ENCODE measurements at places on chromosomes 13 and 19.

DNA sequence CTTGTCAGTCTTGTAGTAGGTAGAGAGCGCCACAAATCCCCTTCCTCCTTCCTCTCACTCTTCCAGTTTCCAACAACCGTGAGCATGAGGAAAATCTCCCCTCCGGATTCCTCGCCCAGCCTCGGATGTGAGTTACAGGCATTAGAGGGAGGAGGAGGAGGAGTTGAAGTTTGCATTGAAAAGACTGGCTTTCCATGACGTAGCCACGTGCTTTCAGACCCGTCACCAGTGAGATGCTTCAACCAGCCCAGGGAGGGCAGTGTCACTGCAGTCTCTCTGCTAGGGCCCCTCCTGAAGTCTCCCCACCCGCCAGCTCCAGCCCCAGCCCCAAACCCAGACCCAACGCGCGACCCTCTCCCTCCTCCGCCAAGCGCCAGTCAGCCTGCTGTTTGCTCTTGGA, 442 bp upstream of the FGF14 start:
- DNase-seq = no peak

DNA sequence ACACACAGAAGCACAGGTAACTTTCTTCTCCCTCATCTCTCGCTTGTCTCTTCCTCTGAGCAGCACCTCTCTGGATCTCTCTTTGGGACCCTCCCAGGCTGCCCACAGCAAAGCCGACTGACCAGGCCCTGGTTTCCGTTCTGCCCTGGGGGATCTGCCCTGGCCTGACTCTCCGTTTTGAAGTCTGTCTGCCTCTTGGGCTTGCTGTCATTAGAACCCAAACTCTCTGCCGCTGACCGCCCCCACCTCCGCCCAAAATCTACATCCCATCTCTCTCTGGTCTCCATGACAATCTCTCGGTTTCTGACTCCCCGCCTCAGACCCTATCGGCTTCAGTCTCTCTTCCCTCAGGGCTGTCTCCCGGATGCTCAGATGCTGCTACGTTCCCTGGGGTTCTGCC, 6.9 kb downstream of the KCNC3 start:
- no peak for DNase-seq

GRCh38 chr13:94435604-94436226, 43.8 kb downstream of the DCT start:
- DNase-seq = peak; percentile 28

DNA sequence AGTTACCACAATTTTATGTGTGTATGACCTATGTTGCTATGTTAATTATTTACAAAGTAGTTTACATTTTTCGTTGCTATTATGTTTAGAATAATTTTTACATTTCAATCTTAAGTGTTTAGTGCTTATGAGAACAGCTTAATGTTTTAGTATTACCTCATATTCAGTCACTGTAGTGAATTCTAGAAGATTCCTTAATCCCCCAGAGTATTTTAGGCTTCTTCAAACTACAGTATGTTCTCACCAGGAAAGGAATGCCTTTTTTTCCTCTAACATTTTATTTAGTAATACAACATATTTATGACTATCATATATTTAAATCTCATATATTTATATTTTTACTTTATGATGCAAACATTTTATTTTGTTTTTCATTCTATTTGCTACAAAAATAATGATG, 612.1 kb upstream of the KLHL1 start:
- DNase-seq = no peak

- DNase-seq = peak; percentile 83
These were observed at the start of gene SPATA13 for GRCh38 chr13:24160458-24161009. Gene SPATA13, plus strand, starts transcription at chr13:24160720. Its CDS starts 62,210 bp downstream, at chr13:24222930.

DNA sequence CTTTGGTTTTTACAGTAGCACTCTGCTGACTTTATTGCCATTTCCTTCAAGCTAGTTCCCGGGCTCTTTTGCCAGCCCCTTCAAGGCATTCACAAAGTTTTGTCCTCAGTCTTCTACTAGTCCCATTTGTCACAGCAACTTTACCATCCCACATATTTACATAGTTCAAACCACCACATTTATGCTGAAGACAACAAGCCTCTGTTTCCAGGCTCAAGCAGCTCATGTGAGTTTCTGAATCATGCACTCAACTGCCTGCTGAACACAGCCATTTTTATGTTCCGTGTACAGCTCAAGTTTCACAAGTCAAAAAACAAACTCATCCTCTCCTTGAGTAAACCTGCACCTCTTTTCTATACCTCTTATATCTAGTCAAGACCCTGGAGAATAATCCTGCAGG, 977.0 kb upstream of the SLC10A2 start:
- no peak for DNase-seq

GRCh38 chr13:91557328-91558090, 159.1 kb downstream of the GPC5 start:
- DNase-seq = no peak

GRCh38 chr13:72740015-72740414, 12.3 kb downstream of the BORA start:
- no peak for DNase-seq

- DNase-seq = no peak
These were observed 46.9 kb downstream of the CACNA1A start for GRCh38 chr19:13459351-13459750.

GRCh38 chr13:99421271-99421670, 80.0 kb upstream of the TM9SF2 start:
- DNase-seq = no peak

DNA sequence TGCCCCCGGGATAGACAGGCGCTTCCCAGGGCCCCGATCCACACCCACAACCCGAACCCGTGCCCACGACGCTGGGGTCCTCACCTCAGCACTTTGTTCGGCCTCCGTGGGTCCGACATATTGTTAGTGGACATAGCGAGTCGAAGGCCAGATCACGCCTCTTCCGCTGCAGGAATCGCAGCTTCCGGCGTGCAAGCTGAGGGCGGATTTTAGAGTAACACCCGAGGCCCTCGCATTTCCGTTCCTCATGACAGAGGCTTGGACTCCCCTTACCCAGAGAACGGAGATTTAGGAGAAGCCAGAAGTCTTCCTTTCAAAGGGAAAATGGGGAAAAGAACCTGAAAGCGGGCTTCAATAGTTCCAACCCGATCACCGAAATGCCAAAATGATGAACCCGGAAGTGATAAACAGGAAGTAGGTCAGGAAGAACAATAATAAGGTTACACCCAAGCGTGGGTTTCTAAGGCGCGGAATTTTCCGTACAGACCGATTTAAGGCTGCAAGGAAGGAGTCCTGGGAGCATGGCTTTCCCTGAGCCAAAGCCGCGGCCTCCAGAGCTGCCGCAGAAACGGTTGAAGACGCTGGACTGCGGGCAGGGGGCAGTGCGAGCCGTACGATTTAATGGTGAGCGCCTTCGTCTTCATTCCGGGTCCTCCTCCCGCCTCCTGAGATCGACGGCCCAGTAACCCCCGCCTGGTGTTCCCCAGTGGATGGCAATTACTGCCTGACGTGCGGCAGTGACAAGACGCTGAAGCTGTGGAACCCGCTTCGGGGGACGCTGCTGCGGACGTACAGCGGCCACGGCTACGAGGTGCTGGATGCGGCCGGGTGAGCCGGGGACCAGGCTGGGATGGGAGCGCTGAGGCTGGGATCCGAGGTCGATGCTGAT, 2.9 kb downstream of the WDR83 start:
- peak; percentile 75 for DNase-seq

DNA sequence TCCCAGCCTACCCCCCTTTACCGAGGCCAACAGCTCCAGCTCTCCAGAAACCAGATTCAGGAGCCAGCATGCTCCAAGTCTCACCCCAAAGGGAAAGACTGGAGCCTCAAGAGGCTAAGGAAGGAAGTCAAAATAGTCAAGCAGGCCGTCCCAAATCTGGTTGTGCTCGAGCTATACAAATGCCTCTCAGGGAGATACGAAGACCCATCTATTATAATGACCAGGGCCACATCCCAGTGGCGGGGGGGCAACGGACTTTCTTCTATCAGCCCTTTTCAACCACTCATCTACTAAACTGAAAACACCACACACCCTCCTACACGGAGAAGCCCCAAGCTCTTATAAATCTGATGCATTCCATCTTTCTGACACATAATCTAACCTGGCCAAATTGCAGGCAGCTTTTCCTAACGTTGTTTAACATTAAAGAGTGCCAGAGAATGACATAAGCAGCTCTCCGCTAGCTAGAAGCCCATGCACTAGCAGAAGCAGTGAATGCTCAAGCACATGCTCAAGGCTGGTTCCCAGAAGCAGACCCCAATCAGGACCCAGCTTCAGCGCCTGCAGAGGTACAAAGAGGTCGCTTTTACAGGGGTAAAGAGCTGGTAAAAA, 104.6 kb upstream of the ZNF98 start:
- no peak for DNase-seq

GRCh38 chr19:41893899-41894298, 10.9 kb downstream of the ARHGEF1 start:
- no peak for DNase-seq

DNA sequence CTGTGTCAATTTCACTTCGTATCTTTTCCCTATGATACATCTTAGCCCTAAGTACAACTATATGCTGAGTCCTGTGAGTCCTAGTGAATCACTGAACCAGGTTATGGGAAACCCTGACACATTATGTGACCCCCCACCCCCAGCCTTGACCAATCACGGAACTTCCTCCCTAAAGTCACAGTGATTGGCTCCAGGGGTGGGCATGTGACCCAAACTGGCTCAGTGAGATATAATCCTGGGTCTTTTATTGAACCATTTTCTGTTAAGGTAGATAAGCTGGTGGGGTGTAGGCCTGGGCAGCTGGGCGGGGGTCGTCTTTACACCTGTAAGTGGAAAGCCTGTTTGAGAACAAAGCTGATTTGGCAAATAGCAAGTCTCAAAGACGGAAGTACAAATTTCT, 19.8 kb upstream of the FBL start:
- DNase-seq = no peak

GRCh38 chr13:31878495-31878894, 139.2 kb downstream of the RXFP2 start:
- DNase-seq = no peak

- no peak for DNase-seq
These were observed 14.6 kb upstream of the ZNF536 start for GRCh38 chr19:30357580-30357954.

GRCh38 chr13:61760102-61760501, 344.5 kb upstream of the PCDH20 start:
- DNase-seq = no peak

DNA sequence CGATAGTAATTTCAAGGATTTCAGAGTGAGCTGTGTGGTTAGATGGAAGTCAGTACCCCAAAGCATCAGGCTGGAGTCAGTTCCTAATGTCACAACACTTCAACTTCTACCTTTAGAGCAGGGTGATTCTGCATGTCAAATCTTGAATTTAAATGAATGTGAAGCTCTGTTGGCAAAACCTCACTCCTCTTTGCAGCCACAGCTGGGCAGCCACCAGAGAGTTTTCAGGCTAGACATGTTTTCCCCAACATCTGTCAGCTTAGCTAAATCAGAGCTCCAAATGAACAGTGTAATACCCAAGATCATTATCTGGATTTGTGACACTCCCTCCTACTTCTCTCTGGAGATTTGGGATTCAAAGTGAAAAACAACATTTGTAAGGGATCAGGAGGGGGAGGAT, 33.7 kb upstream of the OLFM4 start:
- DNase-seq = no peak

DNA sequence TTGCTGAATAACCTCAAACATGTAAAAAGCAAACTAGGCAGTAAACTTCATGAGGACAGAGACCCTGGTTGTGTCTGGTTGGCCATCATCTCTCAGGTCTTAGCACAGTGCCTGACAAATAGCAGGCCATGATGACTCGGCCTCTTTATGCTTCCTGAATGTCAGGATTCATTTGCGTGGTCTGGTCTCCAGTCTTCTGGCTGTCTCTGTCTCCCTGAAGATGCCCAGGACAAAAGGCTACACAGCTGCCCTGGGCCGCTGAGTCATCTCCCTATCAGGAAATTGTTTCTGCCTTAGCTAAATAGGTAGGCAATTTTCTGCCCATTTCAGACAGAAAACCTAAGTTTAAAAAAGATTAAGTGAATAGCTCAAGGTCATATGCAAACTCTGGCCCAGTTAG, 84.1 kb upstream of the FNDC3A start:
- DNase-seq = no peak

DNA sequence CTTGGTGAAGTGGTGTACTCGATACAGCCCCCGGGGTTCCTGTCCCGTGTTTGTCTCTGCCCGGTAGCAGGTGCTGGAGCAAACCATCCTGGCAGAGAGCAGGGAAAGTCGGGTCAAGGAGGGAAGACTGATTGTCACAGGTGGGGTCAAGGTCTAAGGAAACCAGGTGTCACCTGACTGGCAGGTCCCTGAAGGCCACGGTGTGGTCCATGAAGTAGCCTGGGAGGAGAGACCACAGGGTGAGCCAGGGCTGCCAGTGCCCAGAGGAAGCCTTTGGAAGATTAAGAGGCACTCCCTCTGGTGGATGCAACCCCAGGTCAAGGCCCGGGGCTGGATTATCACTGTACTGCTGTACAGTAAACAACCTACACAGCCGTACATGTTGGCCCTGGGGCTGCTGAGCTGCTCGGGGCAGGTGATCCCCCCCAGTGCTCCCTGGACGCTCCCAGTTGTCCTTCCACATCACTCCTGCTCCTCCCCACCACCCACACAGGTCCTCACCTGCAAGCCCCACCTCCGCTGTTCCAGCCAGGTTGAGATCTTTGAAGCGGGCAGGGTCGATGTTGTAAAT, 6.0 kb upstream of the CCER2 start:
- DNase-seq = no peak

- no peak for DNase-seq
These were observed 68.0 kb downstream of the KDM4B start for GRCh38 chr19:5036698-5037563.

DNA sequence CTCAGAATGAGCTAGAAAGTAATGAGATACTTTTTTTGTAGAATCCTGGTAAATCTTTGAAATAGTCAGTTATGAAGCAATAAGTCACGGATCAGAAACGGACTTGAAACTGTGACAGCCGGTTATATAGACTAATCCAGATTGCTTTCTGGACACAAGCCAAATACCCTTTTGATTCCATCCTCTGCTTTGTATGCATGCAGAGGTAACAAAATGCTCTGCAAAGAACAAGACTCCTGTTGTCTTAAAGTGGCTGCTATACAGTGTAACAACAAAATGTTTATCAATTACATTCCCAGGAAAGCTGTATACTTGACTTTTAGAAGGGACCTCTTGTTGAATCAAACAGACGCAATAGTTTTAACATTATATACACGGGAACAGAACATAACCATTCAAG, 66.5 kb upstream of the STARD13 start:
- DNase-seq = no peak

DNA sequence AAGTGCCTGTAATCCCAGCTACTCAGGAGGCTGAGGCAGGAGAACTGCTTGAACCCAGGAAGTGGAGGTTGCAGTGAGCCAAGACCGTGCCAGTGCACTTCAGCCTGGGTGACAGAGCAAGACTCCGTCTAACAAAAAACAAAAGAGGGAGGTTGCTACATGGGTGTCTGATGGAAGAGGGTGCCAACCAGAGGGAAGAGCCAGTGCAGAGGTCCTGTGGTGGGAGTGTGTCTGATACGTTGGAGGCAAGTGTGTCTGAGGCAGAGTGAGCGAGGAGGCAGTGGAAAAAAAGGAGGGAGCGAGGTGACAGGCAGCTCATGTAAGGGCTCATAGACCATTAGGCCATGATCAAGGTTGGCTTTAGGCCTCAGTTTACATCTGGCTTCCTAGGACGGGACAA, 6.8 kb downstream of the PDE4A start:
- no peak for DNase-seq

GRCh38 chr19:33245948-33246708, 20.5 kb upstream of the SLC7A10 start:
- no peak for DNase-seq
